Stimulated activated CD4-positive, alpha-beta T cell treated with anti-CD3 and anti-CD28 coated beads, Interleukin-12 subunit alpha, Interleukin-12 subunit beta, amount 100 ng/mL, for 48 hours (primary cell): ENCODE measurements at places on chromosomes 4 and X.

- DNase-seq, result no peak
Measured at GRCh38 chr4:42605264-42605663, 51.6 kb downstream of the ATP8A1 start.

DNA sequence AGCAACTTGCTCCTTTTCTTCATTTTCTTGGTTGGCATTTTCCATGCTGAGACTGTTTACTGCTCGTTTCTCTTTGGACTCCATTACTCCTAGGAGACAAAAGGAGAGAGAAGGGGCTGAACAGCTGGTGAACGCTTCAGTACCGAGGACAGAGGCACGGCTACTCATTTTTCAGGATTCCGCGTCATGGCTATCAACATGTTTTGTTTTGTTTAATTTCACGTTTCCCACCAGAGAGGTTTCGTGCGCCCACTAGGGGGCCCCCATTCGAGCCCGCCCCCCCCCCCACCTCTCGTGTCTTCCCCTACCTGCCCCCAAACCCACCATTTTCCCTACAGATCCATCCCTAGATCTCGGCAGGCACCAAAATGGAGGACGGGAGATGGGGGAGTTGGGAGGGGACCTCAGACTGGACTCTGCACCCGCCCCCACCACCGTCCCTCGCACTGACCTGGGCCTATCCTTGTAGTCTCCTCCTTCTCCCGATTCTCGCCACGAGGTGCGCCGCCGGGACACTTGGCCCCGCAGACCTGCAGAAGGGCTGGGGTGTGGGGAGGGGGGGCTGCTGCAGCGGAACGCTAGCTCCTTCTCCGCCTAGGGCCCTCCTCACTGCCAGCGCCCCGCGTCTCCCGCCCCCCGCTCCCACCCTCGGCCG, 653 bp downstream of the BEX1 start:
- DNase-seq, result no peak

DNA sequence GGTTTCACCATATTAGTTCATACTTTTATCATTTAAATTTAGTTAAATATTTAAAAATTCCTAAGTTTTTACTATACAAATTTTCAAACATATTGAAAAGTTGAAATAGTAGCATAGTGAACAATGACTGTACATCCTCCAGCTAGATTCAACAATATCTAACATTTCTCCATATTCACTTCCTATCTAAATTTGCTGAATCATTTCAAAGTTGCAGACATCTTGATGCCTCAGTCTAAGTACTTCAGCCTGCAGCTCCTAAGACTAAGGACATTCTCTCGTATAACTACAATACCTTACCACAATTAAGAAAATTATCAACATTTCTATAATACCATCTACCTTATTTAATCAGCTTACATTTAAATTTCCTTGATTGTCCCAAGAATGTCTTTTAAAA, 132.7 kb downstream of the TMEM164 start:
- no peak for DNase-seq

DNA sequence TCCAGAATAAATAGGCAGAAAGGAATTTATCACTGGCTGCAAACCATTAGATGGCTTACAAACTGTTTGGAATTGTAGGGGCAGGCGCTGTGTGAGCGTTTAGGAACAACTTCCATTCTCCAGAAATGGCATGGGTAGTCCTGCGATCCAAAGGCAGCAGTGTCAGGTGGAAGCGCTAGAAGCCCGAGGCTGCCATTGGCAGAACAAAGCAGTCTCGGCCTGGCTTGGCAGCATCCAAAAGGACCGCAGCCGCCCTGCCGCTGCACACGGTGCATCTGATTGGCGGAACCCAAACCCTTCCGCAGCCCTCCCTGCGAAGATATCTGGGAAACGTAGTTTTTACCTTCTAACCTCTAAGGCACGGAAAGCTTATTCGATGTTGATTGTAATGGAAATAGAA, 23.6 kb upstream of the YTHDC1 start:
- peak; percentile 53 for DNase-seq

DNA sequence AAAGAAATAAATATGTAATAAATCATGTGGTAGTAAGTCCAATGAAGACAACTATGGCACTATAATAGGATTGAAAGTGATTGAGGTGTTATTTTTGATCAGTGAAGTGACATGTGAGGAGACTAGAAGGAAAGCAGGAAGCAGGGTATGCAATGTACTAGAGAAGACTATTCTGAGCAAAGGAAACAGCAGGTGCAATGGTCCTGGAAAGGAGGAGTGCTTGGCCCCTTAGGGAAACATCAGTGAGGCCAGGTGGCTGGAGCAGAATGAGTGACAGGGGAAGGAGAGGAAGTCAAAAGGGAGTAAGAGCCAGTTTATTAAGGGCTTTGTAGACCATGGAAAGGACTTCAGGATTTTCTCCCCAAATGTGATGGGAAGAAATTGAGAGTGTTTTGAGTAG, 207.6 kb upstream of the HCCS start:
- no peak for DNase-seq

- DNase-seq, result no peak
Measured at GRCh38 chrX:154059729-154060245, 37.7 kb downstream of the MECP2 start.

DNA sequence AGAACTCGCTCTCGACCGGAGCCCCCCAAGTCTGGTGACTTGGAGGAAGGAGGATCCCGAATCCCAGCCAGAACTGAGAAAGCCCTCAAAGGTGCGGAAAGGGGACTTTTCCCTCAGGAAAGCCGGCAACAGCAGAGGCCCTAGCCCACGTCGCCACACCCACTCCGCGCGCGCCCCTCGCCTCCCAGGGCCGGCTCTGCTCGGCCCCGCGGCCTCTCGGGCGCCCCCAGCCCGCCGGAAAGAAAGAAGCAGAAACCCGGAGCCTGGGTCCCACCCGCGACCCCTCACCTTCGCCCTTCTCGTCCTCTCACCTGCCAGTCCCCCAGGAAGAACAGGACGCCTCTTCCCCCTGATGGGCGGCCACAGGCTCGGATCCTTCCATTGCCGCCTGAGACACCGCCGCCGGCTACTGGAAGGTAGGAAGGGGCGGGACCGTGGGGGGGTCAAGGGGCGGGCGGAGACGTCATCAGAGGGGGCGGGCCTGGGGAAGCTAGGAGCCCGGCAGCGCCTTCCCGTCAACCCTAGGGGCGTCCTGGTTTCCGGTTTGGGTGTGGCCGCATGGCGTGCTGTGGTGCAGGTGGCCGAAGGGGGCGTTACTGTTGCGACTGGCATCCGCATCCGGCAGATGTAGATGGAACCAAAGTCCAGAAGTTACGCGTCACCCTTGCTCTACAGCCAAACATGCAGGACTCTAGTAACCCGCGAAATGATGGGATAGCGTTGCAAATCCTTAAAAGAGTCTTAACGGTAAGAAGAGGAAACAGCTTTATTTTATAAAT, at the start of gene UBA6:
UBA6 (minus strand) TSS at position 418 of the 779 bp plus-strand sequence; CDS start at position 382, 36 bp downstream.
- DNase-seq, result peak; percentile 96

- no peak for DNase-seq
Measured at GRCh38 chr4:146310319-146311021, 96.1 kb downstream of the REELD1 start.

GRCh38 chrX:43882294-43882681, at the start of gene MAOB:
Gene MAOB (minus strand): TSS chrX:43882450. CDS start chrX:43882299, 151 bp downstream.
- DNase-seq, result no peak

DNA sequence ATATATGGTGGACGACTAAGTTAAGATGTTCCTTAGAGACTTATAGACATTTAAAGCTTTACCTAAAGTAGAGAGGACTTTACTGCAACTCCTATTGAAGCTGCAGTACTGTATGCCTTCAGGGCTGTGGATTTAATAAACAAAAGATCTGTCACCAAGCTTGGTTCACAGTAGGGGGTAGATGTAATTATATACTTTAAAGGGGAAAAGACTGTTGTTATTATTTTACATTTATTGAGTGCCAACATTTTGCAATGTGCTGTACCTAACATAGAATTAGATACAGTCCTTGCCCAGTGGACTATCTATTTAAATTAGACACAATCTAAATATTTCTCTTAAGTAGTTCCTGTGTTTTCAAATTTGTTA, 67.2 kb downstream of the SLIT2 start:
- no peak for DNase-seq

DNA sequence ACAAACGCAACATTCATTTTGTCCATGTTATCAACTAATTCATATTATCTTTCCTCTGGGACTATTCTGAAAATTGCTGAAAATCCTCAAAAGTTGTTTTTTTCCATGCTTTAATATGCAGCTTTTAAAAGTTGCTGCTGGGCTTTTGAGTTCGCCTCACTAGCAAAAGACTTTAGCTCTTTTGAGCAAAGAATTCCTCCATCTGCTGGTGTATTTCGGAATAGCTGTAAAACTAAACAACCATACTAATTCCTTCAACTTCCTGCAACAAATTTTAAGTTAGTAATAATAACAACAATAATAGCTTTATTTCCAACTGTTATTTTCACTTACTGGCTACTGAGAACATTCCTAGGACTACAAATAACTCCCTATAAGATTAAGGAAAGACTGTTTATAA, 124.5 kb upstream of the PLAC1 start:
- DNase-seq, result no peak

- DNase-seq, result no peak
Measured at GRCh38 chr4:53532521-53532920, 58.8 kb downstream of the LNX1 start.

DNA sequence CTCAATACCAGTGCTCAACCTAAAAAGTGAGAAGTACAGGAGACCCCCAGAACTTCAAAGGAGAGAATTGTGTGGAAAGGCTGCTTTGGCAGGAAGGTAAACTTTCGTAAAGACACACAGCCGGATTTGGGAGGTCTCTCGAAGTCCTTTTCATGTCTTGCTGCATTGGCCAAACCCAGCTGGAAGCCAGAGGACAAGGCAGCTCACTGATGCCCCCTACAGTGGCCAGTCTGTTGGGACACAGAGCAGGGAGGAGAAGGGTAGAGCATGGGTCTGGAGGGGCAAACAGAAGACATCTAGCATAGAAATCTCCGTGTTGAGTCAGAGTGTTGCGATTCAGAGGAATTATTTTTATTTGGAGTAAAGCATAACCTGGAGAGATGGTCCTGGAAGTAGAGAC, 198.9 kb downstream of the ANK2 start:
- DNase-seq, result no peak

DNA sequence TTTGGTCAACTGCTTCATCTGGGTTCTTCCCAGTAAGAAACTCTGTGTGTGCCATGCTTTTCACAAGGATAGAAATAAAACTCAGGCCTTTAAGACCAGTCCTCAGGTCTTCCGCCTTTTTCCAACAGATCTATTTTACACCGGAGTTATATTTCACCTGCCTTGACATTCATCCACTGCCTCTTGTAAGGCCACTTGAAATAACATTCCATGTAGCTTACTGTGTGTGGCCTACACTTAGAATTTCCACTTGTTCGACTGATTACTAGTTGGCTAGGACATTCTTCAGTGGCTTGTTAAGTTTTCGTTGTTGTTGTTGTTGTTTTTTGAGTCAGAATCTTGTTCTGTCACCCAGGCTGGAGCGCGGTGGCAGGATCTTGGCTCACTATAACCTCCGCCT, 92.8 kb upstream of the UNC5C start:
- DNase-seq, result no peak

DNA sequence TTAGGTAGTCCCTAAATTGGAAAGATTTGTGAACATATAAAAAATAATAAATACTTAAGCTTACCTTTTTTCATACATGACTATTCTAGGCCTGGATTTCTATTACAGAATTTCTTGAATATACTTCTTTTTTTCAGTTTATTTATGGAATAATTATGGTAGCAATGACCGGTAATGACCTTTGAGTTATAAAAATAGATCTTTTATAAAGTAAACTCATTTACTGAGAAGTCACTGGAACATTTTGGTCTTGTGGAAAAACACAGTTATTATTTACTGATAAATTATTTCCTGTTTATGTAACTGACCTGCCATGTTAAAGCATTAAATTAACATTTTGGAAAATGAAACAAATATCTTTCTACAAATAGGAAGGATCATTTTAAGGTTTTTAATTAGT, 80.4 kb upstream of the RASGEF1B start:
- DNase-seq, result no peak

GRCh38 chrX:142089193-142089592, 115.9 kb downstream of the MAGEC2 start:
- DNase-seq, result no peak

- DNase-seq, result no peak
Measured at GRCh38 chrX:13840121-13840520, 23.2 kb upstream of the GPM6B start.

GRCh38 chr4:184953421-184953945, 64.8 kb upstream of the HELT start:
- DNase-seq, result no peak

- no peak for DNase-seq
Measured at GRCh38 chr4:183999435-183999834, 94.3 kb downstream of the STOX2 start.

- DNase-seq, result no peak
Measured at GRCh38 chr4:121050300-121050699, 22.0 kb downstream of the NDNF start.

GRCh38 chrX:110213183-110213582, 104.7 kb downstream of the AMMECR1 start:
- no peak for DNase-seq

DNA sequence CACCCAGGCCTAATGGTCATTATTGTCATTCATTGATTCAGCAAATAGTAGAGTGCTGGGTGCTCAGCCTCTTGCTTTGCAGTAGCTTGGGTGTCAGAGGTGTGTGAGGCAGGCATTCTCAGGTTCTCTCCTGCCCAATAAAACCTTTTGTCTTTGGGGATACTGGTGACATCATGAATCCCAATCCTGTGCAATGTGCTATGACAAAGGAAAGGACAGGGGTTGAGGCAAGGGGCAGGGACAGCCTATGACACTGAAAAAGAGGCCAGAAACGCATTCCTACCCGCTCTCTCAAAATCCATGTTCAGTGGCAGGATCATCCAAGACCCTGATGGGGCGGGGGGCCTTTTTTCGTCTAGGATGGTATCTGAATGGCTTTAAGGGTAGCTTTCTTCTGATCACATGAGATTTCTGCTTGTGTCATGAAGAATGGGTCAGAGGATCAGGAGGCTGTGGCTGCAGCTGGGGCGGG, 1.5 kb upstream of the FAM193A start:
- DNase-seq, result no peak

GRCh38 chr4:7917669-7918068, 22.0 kb downstream of the AFAP1 start:
- no peak for DNase-seq

DNA sequence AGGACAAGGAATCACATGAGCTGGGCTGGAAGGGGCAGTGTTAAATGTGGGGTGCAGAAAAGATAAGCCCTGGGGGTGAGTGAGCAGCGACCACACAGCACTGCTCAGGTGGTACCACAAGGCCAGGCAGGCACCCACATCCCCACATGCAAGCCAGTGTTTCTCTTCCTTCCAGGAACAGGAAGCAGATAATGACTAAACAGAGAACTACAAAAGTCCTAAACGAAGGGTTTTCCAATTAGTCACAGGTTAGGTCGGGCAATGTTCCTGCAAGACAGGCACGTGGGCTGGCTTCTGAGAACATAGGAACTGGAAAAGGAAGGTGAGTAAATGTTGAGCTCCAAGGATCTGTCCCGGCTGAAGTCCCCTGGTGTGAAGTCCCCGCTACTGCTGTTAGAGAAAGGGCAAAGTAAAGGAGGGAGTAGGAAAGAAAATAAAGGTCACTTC, 19.5 kb downstream of the RELL1 start:
- DNase-seq, result peak; percentile 8

GRCh38 chr4:77002321-77003107, 53.0 kb downstream of the SEPTIN11 start:
- DNase-seq, result no peak

GRCh38 chr4:7461230-7461629, 26.5 kb upstream of the PSAPL1 start:
- no peak for DNase-seq

GRCh38 chr4:87011340-87012034, 76.7 kb downstream of the AFF1 start:
- no peak for DNase-seq

GRCh38 chr4:140256941-140257340, 103.0 kb upstream of the MAML3 start:
- DNase-seq, result no peak
